ENCODE measurements at places on chromosomes 16 and 17.
A peak's percentile ranks its signal among the peaks of the same experiment; 100 is the strongest.

GRCh38 chr17:79839356-79840268, at the start of gene CBX4:
TSS of gene CBX4 (minus strand) at chr17:79839440. CDS start at chr17:79839251, 189 bp downstream.
- DNase-seq = peak; percentile 83

GRCh38 chr16:80674884-80675283, 129.5 kb downstream of the CDYL2 start:
- DNase-seq = no peak

GRCh38 chr16:86395477-86395876, 114.8 kb upstream of the FOXF1 start:
- no peak for DNase-seq

- no peak for DNase-seq
Observed at GRCh38 chr17:33049781-33050414, 58.3 kb downstream of the SPACA3 start.

- no peak for DNase-seq
Observed at GRCh38 chr16:2223942-2224486, 623 bp downstream of the E4F1 start.

- DNase-seq = peak; percentile 34
Observed at GRCh38 chr16:30092373-30093010, 768 bp upstream of the TBX6 start.

GRCh38 chr16:2842340-2843000, 12.4 kb downstream of the ZG16B start:
- DNase-seq = peak; percentile 32

DNA sequence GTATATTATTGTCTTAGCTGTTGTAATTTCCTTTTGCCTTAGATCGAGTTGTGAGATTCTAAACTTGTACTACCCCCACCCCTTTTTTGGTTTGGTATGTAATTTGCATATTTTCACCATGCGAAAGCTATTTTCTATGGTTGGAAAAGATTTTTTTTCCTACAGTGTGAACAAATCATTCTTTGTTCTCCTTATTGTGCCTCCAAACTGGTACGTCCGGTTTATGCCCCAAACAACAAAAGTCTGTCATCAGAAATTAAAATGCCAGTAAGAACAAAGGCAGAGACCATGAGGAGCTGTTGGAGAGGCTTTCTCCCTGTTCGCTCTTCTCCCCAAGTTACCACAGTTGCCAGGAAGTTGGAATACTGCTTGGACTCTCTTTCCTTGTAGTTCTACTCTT, 66.1 kb downstream of the BCAS3 start:
- DNase-seq = no peak

- DNase-seq = no peak
Observed at GRCh38 chr16:72291531-72291981, 119.6 kb upstream of the PMFBP1 start.

- no peak for DNase-seq
Observed at GRCh38 chr17:73667181-73667959, 23.1 kb upstream of the SDK2 start.

DNA sequence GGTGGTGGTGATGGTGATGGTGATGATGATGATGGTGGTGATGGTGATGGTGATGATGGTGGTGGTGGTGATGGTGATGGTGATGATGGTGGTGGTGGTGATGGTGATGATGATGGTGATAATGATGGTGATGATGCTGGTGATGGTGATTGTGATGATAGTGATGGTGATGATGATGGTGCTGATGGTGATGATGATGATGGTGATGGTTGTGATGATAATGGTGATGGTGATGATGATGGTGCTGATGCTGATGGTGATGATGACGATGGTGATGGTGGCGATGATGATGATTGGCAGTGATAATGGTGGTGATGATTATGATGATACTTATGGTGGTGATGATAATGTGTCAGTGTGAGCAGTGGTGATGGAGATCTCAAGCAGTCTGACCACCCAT, 90.8 kb upstream of the FOXF1 start:
- no peak for DNase-seq

GRCh38 chr16:60203525-60204124, 1469.5 kb upstream of the GOT2 start:
- no peak for DNase-seq

- no peak for DNase-seq
Observed at GRCh38 chr17:68176718-68177117, 71.1 kb upstream of the AMZ2 start.

- DNase-seq = no peak
Observed at GRCh38 chr17:9987779-9988585, 82.9 kb upstream of the RCVRN start.

All from stimulated activated CD8-positive, alpha-beta memory T cell treated with anti-CD3 and anti-CD28 coated beads, Interleukin-4, amount 100 ng/mL, for 4 hours (primary cell).